ENCODE measurements at places on chromosomes 1 and 21. TPM values are rescaled to one million over a fixed set of nuclear protein-coding genes. Genes with fewer than 3 reads are reported as not detected.

DNA sequence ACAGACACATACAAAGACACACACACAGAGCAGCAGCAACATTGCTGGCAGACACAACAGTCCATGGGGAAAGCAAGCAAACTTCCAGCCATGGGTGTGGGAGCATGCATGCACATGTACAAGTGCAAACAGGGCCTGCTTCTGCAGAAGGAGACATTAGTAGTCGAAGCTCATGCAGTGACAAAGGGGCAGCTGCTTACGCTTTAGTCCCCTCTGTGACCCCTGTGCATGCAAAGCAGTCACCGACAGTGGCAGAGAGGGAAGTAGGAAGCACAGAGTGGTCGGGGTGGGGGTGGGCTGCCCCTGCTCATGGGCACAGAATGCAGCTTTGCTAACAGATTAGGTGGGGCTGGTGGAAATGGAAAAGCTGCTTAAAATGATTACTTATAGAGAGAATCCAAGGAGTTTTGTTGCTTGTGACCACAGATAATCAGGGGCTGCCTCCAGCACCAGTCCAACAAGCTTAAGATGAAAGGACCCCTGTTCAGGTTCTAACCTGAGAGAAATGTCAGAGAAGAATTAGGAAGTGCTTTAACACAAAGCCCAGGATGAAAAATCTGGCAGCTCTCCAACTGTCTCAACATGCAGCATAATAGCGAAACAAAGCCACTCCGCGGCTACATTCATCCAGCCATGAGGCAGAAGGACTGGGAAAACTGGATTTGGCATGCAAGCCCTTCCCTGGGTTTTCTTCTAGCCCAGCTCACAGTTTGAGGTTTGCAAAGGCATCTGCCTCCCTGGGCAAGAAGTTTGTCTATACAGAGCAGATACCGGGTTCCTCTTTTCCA, 378.9 kb downstream of the KCNH1 start:
- DNase-seq = no peak

Gene SEC16B
- total RNA-seq = 5.7 TPM

Gene LCE1E
- not detected for total RNA-seq

DNA sequence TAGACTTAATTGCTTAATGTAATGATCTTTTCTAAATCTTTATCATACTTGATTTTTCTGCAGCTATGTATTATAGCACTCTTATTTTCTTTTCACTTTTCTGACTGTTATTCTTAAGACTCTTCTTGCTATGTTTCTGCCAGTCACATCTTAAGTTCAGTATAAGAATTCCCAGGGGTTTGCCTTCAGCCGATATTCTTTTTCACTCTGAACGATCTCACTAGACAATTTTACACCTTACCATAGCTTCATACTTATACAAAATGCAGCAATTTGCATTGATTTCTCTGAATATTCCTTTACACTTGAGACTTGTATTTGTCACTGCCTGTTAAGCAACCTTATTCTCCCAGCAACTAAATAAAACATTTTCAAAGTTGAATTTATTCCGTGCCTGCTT, 242.5 kb upstream of the OLFM3 start:
- DNase-seq = no peak

Gene AIDA
- 74.5 TPM for total RNA-seq

DNA sequence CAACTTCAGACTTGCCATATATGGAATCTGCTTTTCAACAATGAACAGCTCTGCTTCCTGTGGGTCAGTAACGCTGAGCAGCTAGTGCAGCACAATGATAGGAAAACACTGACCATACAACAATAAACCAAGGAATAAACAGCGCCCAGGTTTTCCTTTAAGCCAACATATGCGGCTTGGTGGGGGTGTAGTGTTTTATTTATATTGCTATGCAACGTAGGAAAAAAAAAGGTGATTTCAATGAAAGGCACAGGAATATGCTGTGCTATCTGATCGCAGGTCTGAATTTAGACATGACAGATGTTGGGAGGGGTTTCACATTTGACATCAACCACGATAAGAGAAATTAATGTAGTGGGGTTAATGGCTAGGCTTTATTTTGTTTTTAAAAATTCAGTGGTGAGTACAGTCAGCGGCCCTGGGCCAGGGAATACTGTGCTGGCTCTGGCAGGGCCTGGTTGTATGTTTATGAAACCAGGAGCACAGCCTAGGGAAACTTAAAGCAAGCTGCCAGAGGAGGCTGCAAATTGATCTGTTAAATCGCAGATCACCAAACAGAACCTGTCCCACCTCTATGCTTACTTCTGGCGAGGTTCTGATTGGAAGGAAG, 4.3 kb downstream of the TSPAN2 start:
- no peak for DNase-seq

DNA sequence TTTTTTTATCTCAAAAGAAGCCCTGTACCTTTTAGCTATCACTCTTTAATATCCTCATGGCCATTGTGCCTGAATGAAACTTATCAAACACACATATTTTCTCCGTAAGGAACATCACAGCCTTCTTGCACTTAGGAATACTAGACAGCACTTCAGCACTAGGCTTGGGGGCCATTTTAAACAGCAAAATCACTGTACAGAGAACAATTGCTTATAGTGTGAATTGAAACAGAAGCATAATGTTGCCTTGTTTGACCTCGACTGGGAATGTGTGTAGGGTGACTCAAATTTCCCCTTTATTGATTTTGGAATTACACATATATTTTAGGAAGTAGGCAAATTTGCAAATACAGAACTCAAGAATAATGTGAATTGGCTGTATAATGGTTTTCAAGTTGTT, 36.4 kb downstream of the KYAT3 start:
- DNase-seq = no peak
